Stimulated activated CD8-positive, alpha-beta memory T cell treated with anti-CD3 and anti-CD28 coated beads, Interleukin-7, amount 100 ng/mL, for 48 hours (primary cell): ENCODE measurements at places on chromosomes 5 and 9.

- no peak for DNase-seq
Observed at GRCh38 chr5:147177125-147177840, 57.5 kb upstream of the STK32A start.

DNA sequence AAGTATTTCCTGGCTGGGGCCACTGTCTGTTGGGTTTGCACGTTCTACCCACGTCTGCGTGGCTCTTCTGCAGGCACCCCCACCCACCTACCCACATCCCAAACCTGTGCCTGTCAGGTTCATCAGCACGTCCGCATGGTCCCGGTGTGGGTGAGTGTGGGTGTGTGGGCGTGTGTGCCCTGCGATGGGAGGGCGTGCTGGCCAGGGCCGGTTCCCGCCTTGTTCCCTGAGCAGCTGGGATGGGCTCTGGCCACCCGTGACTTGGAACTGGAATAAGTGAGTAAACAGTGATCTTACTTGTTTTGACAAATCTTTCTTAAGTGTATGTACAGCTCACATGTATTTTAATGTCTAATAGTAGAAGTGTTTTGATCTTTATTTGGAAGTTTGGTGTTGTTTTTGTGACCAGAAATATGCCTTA is 20.4 kb downstream of the ERGIC1 start:
- DNase-seq = no peak

GRCh38 chr9:132144708-132145365 is 17.0 kb upstream of the NTNG2 start:
- no peak for DNase-seq

DNA sequence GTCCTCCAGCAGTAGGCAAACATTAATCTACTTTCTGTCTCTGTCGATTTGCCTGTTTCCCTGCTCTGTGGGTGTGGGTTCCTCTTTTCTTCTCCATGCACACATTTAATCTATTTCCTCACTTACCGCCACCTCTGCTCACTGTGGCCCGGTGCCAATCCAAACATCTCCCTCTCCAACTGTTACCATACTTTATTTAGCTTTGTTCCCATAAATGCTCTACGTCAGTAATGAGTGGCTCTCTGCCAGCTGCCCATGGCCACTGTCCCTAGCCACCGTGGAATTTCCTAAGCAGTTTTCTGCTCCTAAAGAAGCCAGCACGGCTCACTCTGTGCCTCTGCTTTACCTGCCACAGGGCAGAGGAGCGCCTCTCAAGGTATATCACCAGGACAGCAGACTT is 19.5 kb upstream of the GOLPH3 start:
- no peak for DNase-seq

DNA sequence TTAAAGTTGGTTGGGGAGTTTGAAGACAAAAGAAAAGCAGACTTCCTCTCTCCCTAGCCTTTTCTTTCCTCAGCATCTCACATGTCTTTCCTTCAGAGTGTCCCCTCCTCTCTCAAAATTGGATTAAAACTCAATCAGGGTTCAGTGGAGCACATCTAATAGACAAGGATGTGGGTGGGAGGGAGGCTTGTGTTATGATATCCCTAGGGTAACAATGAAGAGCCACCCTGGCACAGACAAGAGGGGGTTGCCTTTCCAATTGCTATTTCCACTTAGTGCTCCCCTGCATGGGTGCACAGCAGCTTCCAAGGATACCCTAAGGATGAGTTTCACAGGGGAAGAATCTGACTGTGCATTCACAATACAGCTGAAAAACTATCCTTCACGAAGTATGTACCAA is 585.2 kb upstream of the C9orf72 start:
- DNase-seq = no peak

DNA sequence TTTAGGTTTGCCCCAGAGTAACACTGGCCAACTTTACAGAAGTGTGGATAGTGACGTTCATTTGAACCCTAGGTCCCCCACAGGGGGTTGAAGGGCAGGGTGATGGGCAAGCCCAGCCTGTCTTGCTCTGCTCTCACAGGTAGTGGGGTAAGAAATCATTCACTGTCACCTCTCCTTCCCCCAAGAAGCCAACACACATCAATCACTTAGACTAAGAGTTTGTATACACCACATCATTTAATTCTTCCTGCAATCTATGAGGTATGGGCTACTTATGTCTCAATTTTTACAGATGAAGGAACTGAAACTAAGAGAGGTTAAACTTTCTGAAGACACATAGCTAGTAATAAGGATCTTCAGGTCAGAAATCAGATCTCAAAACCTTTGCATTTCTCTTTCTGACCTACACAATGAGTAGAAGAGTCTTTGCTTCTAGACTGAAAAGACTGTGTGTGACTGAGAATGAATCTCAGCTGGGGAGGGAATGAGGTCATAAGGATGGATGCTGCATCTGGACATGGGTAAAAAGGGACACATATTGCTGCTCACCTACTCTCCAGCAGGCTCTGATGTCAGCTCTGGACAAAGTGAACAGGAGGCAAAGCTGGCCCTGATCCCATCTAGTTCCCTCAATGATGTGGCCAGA is 81.0 kb upstream of the EQTN start:
- DNase-seq = no peak

- no peak for DNase-seq
Observed at GRCh38 chr5:74717596-74717995, 32.6 kb downstream of the HEXB start.

DNA sequence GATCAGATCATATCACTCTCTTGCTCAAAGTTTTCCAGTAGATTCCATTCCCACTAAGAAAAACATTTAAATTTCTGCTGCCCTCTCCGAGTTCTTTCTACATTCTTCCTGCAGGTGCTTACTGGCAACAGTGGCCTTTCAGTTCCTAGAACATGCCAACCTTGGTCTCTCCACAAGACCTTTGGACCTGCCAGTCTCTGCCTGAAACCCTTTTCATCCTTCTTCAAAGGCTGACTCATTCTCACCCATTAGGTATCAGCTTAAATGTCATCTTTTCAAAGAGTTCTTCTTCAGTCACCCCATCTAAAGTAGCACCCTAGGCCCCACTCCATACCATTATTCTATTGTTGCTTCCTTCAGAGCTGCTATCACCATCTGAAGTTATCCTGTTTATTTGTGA is 21.8 kb downstream of the PPIC start:
- DNase-seq = no peak

GRCh38 chr9:131304676-131305355 is 15.3 kb downstream of the PLPP7 start:
- no peak for DNase-seq

- DNase-seq = no peak
Observed at GRCh38 chr5:94395468-94395867, 222.9 kb downstream of the KIAA0825 start.

DNA sequence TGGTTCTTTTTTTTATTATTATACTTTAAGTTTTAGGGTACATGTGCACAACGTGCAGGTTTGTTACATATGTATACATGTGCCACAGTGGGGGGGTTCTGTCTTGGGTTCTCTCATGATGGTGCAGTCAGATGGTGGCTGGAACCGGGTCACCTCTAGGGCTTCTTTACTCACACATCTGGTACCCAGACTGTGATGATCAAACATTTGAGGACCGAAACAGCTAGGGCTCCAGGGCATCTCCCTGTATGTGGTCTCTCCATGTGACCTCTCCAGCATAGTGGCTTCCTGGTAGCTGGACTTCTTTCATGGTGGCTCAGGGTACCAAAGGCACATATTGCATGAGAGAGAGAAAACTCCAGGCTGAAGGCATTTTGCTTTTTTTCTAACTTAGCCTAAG is 9.8 kb upstream of the CRHBP start:
- no peak for DNase-seq

- DNase-seq = no peak
Observed at GRCh38 chr5:36881807-36882206, 5.2 kb downstream of the NIPBL start.

DNA sequence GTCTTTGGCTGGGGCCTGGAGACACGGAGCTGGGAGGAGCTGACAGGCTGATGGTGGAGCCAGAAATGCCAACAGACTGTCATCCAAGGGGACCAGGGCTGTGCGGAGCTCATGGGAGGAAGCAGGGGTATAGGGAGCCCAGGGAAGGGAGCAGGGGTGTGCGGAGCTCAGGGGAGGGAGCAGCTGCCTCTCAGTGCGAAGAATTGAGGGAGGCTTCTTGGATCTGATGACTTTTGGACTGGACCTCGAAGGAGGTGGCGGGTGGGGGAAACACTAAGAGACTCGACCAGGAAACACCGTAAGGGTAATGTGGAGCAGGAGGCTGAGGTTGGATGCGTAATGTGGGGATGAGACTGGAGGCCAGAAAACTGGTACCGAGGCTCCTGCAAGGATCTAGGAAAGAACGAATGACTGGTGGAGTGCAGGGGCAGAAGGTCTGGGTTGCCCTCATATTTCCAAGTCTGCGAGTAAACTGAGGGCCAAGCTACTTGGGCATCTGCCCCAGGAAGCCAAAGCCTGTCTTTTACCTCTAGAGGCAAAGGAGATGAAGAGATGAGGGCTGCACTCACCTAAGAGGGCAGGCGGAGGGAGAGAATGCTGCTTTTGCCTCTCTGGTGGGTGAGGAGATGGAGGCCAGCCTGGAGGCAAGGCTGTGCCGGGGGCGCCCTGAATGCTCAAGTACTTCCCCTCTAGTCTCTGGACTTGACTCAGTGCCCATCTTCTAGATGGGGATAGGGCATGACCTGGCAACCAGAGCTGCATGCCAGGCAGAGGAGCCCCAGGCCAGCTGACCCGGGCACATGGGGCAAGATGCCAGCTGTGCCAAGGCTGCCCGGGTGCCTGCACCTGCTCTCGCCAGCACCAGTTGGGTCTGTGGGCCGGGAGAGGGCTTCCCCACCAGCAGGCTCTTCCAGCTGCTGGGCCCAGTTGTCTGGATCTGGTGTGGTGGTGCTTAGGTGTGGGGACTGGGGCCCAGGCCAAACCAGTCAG is 2.3 kb downstream of the PTGS1 start:
- DNase-seq = no peak

GRCh38 chr5:148957591-148958202 is 105.2 kb downstream of the SH3TC2 start:
- peak; percentile 4 for DNase-seq

- DNase-seq = no peak
Observed at GRCh38 chr5:161745392-161745791, 59.9 kb downstream of the GABRA6 start.

DNA sequence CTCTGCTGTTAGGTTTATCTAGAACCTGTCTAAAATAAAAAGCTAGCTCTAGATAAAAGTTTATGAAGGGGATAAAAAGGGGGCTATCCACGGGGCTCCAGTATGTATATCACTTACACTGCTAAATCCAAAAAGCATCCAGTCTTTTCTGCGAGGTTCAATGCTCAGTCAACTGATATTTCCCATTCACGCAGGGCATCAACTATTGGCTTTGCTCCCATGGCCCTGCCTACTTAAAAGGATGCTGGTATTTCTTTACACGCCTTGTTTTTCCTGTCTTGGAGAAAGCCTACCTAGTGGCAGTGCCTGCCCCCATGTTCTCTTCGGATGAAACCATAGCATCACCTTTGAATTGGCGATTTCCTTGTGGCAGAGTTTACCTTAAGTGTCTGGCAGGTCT is 8.1 kb downstream of the SPRY4 start:
- no peak for DNase-seq

GRCh38 chr9:132973713-132974112 is 4.8 kb upstream of the GFI1B start:
- no peak for DNase-seq

DNA sequence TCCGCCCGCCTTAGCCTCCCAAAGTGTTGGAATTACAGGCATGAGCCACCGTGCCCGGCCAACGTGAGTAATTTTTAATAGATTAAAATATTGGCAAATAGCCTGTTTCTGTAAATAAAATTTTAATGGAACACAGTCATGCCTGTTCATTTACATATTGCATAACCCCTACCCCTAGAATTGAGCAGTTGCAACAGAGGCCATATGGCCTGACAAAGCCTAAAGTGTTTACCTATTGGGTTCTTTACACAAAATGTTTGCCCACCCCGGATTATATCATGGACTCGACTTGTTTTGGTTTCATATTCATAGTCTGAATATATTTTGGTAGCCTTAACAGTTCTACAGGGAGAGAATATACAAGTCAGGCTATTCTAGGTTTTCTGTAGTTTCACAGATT is 5.3 kb downstream of the NSA2 start:
- DNase-seq = no peak

DNA sequence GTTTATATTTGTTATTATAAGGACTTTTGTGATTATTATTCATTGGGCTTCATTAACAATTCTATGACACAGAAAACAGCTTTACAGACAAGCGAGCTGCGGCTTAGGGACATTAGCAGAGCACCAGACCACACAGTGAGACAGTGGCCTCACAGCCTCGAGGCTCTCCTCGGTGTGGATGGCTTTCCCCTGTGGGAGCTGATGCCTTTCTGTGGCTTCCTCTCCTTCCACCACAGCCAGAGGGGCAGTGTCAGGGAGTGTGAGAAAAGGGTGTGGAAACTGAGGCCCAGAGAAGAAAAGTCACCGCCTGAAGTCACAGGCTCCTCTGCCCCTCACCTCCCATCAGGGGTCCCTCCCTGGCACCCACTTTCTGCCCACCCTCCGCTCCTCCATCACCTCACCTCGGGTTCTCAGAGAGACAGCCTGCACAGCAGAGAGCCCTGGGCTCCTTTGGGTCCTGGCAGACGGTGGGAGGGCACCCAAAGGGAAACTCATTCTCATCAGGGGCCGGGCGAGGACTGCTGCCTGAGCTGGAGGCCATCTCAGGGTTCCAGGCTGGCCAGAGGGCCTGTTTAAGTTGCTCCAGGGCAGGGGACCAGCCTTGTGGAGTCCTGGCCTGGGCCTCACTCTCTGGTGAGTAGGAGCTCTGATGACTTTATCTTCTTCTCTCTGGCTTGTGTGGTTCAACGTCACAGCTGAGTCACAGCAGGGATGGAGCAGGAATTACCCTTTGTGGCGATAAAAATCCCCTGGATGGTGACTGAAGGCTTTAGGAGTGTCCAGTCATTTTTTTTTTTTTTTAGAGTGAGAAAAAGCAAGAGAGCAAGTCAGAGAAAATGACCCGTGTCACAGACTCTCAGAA is 830 bp downstream of the TRAF1 start:
- DNase-seq = peak; percentile 72

- DNase-seq = no peak
Observed at GRCh38 chr9:71733176-71733575, 35.1 kb downstream of the CEMIP2 start.

DNA sequence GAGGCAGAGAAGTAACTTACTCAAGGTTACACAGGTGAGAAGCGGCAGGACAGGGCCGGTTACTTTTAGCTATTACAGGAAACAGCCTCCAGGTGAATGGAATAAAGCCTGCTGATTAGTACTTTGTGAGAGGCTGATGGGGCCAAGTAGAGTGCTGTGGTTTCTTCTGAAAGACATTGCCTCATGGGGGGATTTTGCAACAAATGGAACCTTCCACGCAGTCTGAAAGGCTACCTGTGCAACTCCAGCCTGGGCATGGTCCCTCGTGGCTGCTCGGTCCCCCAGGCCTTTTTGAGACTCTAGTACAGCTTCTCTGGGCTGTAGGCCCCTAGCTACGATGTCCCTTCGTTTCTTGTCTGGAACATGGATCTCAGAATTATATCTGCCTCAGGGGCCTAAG is 2.0 kb downstream of the TMEM268 start:
- no peak for DNase-seq
